ENCODE measurements at places on chromosomes 7 and 10.
A peak's percentile ranks its signal among the peaks of the same experiment; 100 is the strongest.

DNA sequence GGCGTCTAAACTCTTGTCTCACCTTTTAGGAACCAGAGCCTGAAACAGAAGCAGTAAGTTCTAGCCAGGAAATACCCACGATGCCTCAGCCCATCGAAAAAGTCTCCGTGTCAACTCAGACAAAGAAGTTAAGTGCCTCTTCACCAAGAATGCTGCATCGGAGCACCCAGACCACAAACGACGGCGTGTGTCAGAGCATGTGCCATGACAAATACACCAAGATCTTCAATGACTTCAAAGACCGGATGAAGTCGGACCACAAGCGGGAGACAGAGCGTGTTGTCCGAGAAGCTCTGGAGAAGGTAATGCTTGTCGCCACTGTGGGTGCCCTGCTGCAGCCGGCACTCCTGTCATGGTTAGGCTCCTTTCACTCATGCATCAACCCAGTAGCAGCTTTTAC lies 113.1 kb downstream of the ZMYND11 start:
- no peak for DNase-seq

- DNase-seq = peak; percentile 37
These were observed 336.9 kb upstream of the NPSR1 start for GRCh38 chr7:34320926-34321661.

DNA sequence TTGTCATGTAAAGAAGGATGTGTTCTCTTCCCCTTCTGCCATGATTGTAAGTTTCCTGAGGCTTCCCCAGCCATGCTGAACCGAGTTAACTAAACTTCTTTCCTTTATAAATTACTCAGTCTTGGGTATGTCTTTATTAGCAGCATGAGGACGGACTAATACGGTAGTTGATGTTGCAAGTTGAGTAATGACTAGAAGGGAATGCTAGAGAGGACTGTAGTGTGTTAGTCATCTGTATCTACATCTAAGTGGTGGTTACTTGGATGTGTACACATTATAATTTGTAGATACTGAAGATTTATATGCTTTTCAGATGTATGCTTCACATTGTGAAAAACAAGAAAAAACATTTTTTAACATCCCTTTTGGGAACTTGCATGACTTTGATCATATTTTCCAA lies 244.6 kb downstream of the POLR1F start:
- no peak for DNase-seq

DNA sequence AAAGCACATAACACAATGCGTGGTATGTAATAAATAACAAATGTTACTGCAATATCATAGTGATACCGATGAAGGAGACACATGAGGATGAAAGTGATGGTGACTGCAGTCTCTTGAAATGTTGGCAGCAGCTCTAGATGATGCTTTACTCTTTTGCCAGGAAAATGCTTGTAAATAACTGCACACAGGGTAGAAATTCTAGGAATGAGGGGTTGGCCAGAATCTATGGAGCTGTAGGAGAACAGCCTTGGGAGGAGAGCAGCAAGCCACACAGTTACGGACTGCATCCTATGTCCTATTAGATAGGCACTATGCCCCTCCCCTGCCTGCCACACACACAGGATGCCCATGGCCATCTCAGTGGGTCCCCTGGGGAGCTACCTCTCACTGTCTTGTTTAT lies 97.6 kb upstream of the GSDME start:
- DNase-seq = no peak

Data from CD4-positive, alpha-beta T cell treated with Interleukin-4 for 1 hour (primary cell).